ENCODE measurements at places on chromosomes 12 and 14.

- DNase-seq: no peak
These were observed 395.3 kb downstream of the AEBP2 start for GRCh38 chr12:19834592-19834991.

DNA sequence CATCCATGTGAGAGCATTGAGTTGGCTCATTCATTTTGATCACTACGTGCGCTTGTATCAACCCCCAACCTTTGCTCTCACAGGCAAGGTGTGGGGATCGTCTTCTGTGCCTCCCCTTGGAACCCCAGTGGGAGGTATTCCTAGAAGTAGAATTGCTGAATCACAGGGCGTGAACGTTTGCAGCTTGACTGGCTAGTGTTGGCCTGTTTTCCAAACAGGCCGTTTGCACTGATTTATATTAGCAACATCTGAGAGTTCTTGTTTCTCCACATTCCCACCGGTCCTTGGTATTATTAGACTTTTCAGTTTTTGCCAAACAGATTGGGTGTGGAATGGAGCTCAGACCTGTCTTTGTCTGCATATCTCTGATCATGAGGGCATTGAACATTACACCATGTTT lies 288.6 kb upstream of the PWP1 start:
- no peak for DNase-seq

DNA sequence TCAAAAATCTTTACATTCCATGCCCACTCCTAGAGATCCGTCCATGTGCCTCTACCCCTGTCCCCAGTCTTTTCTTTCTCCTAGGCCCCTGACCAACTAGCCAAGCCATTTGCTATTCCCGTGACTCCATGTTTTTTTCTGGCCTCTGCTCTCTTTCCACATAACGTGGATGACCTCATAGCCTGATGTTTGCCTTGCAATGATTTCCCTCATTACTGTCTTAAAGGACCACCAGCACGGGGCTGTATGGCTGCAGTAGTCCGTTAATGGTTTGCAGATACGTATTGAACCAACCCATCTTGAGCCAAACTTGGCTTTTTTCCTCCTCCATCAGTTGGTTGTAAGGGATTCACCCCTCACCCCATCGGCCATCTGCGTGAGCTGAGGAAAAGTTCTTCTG lies 226.0 kb downstream of the PCNX1 start:
- DNase-seq: no peak

DNA sequence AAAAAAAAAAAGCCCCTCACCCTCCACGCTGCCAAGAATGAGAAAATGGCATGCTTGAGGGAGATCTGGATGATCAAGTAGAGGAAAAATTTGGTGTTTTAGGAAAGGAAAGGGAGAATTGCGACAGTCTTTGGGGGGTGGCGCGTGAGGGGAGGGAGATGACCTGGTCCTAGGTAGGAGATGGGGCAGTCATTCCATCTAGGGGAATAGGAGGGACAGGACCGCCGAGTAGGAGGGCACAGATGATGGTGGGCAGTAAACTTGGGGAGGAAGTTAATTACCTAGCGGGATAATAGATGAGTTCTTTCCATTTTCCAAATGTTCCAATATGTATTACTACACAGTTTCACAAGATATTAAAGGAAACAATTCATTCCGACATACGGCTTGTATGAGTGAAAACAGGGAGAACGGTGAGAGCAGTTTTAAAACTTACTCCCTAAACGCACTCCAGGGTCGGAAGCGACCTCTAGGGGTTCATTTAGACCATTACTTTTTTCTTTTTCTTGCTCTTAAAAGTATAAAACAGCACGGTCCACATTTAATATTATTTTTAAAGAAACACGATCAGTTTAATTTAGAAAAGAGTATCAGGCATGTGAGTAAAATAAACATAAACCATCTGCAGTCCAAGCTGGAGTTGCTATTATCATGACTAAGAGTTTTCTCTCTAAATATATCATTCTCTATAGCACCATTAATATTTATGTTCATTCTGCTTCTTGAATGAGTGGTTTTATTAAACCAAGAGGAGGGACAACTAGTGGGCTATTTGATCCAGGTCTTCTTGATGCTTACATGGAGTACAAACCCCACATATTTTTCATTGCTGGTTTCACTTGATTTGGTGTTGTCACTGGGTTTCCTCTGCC lies 3.0 kb upstream of the FNTB start:
- no peak for DNase-seq

DNA sequence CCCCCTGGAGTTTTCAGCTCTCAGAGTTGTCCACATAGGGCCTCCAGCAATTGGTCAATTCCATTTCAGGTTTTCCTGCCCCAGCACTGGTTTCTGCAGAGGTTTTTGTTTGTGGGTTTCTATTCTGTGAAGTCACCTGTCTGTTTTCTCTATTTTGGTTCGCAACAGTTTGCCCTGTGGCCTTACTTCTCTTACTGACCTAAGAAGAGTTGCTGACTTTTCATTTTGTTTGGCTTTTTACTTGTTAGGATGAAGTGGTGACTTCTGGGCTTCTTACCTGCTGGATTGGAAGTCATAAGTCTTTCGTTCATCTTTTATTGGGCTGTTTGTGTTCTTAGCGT lies 196.4 kb upstream of the PARP11 start:
- DNase-seq: no peak

DNA sequence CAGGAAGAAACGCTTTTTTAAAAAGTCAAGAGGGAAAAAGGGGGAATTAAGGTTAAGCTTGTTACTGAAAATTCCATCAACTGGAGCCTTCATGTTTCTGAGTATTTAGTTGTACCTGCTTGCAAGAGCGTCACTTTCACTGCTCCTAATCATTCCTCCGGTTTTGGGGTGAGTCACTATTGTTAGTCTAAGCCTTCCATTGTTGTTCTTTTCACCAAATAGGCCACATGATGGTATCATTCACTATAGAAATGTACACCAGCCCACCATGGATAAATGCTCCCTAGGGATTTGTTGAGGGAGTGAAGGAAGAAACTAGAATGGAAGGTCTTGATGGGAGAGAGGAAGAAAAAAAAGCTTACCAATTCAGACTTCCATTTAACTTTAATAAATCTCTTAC lies 3.0 kb downstream of the IL22 start:
- DNase-seq: no peak
